ENCODE measurements at places on chromosomes 4 and X.

GRCh38 chrX:41241962-41242361 lies 92.0 kb upstream of the DDX3X start:
- DNase-seq = no peak

- no peak for DNase-seq
These were observed 271.5 kb downstream of the NR3C2 start for GRCh38 chr4:148170408-148171365.

GRCh38 chr4:40305328-40306170 lies 29.6 kb upstream of the CHRNA9 start:
- DNase-seq = no peak

DNA sequence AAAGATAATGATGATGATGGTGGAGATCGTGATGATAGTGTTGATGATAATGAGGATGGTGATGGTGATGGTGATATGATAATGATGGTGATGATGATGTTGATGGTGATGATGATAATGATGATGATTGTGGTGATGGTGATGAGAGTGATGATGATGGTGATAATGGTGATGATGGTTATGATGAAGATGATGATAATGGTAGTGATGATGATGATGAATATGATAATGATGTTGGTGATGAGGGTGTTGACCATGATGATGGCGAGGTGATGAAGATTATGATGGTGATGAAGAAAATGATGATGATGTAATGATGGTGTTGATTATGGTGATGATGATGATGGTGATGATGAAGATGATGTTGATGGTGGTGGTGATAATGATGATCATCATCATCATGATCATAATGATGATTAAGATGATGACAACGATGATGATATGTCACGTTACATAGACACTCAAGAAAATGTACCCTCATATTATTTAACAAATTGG lies 1106.4 kb downstream of the NLGN4X start:
- DNase-seq = no peak

DNA sequence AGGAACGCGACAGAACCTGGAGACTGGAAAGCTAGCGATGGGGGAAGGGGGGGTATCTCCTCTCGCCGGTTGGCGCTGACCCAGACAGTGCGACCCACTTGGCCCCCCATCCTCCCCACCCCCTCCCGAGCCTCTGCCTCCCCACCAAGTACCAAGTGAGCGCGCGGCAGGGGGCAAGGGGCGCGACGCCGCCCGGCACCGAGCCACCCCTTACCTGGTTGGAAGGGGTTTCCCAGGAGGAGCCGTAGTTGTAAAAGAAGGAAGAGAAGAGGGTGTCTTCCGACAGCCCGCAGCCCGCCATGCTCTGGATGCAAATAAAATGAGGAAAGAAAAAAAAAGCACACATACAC lies 112.2 kb downstream of the DHX15 start:
- DNase-seq = peak; percentile 18

DNA sequence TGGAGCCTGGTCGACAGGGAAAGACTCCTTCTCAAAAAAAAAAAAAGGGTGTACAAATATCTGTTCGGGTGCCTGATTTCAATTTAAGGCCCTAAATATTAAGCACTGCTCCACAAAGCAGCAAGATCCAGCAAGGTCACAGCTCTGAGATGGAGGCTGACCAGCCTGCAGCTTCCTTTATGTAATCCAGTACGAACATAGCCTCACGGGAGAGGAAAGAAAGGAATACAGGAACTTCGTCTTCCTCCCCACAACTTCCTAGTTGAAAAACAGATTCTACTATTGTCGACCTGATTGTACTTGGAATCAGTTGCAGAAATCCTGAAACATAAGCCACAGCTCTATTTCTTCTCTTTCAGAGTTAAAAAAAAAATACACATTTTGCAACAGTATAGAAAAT lies 53.5 kb upstream of the TBC1D9 start:
- DNase-seq = no peak

DNA sequence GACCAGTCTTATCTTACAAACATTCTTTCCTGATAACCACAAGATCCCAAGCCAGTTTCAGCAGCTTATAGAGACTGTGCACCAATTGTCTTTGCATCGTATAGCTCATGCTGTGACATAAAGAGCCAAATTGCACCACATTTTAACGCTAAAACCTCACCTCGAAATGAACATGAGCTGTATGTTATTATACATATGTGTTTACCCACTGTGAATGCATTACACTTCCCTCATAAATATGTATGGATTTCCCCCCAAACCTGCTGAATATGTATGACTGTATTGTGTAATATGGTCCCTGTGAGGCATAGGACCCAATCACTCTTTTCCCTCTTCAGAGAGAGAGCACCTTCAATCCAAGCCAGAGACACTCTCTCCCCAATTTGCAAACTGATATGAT lies 692.4 kb downstream of the NLGN4X start:
- no peak for DNase-seq

DNA sequence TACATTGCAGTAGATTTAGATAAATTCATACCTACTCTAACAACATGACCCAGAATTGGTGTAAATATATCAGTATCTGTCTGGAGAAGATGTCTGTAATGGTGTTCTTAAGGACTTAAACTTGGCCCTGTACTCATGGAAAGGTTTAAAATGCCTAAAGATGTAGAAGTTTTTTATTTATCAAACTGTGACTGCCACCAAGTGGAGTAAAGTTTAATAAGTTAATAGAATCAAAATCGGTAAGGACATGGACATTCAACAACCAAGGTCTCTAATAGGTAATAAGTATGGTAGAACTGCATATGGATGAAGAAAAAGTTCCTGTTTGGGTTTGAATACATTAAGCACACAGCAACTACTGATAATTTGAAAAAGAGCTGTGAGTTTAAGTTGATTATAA lies 474.0 kb upstream of the NDST3 start:
- no peak for DNase-seq

DNA sequence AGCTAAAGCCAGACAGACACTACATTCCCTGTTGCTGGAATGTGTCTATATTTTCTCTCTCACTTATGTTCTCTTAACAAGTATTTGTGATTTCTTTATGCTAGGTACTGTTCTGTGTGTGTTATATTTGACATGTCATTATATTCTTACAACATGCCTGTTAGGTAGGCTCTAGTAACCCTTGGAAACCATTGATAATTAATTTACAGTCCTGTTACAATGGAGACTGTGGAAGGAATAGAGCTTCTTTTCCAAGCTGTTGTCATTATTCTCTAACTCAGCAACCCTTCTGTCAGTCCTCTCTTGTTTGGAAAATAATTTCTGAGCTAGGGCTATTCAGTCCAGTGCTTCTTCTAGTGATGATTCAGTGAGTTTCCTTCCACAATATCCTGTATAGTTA lies 419.1 kb upstream of the BOD1L1 start:
- DNase-seq = no peak

Measured in WERI-Rb-1 (cell line).